ENCODE measurements at places on chromosomes 12 and 14. TPM values are rescaled to one million over a fixed set of nuclear protein-coding genes. Genes with fewer than 3 reads are reported as not detected.
A peak's percentile ranks its signal among the peaks of the same experiment; 100 is the strongest.

Gene HOXC13
- total RNA-seq = not detected

Gene RNU4-1
- 7,358 TPM for total RNA-seq

Gene CEP290
- total RNA-seq = 25.8 TPM

GRCh38 chr12:15662303-15662980, 126.7 kb downstream of the EPS8 start:
- no peak for DNase-seq

DNA sequence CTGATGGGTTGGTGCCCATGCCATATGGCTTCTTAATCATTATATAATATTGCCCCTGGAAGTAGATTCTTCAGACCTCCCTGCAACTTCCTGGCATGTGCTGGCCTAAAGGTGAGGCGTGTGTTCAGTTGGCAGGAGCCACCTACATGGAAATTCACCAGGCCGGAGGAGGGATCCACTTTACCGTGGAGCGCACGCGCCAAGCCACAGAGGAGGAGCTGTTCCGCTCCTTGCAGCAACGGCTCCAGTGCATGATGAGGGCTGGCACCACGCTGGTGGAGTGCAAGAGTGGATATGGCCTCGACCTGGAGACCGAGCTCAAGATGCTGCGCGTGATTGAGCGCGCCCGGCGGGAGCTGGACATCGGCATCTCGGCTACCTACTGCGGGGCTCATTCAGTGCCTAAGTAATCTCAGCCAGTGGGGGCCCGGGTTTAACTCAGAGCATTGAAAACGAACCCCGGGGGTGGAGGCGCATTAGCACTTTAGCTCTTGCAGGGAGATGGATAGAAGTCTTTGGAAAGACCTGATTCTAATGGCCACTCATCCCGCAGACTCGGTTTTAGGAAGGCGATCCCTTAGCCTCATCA, 13.5 kb downstream of the AMDHD1 start:
- DNase-seq = no peak

GRCh38 chr12:52073531-52074381, 4.0 kb downstream of the ATG101 start:
- DNase-seq = peak; percentile 77

- no peak for DNase-seq
These were observed 170.7 kb downstream of the PPFIA2 start for GRCh38 chr12:81588235-81589008.

DNA sequence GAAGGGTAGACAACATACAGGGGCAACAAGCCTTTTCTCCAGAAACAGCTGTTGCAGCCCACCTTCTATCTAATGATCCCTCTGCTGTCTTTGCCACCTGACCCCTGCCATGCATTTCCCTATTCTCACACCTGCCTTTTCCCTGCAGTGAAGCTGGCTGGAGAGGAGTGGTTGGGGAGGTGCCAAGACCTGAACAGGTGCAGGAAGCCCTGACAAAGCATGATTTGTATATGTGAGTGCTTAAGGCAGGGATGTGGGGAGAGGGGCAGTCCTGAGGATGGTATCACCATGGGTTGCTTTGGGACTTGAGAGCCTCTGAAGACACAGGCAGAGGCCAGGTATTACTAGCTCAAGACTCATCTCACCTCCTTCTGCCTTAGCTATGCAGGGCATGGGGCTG, 2.9 kb upstream of the PFDN5 start:
- DNase-seq = no peak

Gene PHLDA1
- total RNA-seq = 22.5 TPM

Gene TC2N
- total RNA-seq = 43.3 TPM

GRCh38 chr12:113929312-113929989, 36.7 kb downstream of the RBM19 start:
- DNase-seq = no peak

Gene CMA1
- total RNA-seq = not detected

DNA sequence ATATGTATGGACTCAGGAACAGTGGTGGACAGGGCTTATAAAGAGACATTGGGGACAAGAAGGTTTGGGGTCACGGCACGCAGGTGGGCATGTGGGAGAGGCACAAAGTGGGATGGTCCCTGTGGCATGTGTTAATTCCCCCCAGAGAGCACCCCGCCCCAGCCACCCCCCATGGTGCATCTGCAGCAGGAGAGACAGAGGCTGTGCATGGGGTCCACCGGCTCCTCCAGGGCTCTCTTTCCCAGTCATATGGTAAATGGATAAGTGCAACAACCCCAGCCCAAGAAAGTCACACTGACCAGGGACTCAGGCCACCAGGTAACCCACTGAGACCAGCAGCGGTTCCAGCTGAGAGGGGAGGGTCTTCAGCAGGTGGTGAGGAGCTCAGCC, 242.1 kb downstream of the BCL11B start:
- DNase-seq = no peak

DNA sequence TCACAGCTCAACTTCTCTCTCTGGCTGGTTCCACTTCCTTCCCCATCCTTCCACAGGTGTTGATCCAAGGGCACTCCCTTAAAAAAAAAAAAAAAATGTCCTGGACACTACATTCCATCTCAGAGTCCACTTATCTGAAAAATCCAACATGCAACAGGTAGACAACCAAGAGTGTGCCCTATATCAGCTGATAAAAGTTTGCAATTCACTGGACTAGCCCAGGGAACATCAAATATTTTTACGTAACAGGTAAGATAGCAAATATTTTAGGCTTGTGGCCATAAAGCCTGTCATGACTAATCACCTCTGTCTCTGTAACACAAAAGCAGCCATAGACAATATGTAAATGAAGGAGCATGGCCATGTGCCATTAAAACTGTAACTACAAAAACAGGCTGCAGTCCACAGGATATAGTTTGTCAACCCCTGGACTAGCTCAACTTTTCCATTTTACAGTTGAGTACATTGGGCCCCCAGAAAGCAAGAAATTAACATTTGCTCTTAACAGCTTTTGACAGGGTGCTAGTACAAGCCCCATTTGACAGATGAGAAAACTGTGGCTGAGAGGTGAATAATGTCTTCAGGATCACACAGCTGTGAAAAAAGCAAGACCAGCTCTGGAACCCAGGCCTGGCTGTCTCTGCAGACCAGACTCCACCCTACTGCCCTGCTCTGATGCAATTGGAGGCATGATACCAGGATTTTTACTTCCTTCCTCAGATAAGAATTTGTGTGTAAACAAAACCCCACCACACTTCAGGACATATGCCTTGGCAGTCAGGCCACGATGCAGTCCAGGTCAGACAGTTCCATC, 68.9 kb downstream of the CMKLR1 start:
- no peak for DNase-seq

DNA sequence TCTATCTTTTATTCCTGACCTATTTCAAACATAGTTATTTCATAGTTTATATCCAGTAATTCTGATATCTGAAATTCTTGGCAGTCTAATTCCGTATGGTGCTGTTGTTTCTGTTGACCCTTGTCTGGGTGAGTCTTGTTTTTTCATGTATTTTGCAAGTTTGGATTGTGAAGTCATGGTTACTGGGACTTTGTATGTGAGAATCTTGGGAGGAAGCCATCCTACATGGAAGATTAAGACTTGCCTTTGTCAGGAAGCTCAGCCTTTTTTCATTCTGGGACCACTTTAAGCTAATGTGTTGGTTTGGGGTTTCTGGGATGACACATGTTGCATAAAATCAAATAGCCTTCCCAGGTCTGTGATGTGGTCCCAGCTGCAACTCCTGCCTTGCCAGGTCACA, 191.6 kb upstream of the E2F7 start:
- DNase-seq = no peak

GRCh38 chr14:99573436-99574098, 30.4 kb downstream of the CCDC85C start:
- no peak for DNase-seq
